ENCODE measurements at places on chromosomes 4 and X.

DNA sequence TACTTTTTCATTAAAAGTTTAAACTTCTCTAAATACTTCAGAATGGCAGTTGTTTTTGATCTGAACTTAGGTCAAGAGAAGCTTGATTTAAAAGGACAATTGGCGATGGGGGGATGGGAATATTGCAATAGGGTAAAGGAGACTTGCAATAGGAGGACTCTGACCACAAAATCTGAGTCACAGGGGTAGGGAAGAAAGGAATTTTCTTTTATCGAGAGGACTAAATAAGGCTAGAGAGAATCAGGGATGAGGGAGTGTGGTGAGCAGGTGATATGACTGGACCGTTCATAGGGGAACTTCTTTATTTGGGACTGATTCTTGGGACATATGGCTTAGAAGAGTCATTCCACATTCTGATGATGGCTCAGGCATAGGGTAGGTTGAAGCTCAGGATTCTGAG, 1260.2 kb downstream of the ADGRL3 start:
- no peaks in the 10 kb centered on the region for H3K4me1 ChIP-seq
- no peak for DNase-seq
- no peak overlapping the region for H3K4me3 ChIP-seq
- H3K27me3 ChIP-seq, result no peaks in the 10 kb centered on the region

DNA sequence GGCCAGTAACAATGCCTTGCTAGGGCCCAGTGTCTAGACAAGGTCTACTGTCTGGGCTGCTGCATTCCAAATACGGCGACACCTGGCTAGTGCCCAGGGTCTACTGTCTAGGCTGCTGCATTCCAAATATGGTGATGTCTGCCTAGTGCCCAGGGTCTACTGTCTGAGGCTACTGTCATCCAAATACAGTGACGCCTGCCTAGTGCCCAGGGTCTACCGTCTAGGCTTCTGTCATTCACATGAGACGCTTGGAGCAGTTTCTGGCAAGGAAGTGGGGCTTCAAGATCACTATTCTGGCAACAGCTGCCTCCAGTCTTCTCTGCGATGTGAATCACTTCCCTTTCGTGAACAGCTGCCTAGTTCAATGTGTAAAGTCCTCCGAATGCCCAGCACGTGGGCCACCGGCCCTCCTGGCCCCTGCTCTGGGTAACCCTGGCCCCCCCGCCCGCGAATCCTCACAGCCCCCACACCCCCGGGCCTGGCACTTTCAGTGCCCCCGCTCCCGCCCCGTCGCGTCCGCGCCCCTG, 12.7 kb downstream of the ACOX3 start:
- H3K4me3 ChIP-seq, result peak overlapping the region; percentile 99
- peaks cover 32% of the 10 kb centered on the region for H3K4me1 ChIP-seq
- H3K27me3 ChIP-seq, result no peaks in the 10 kb centered on the region

- no peaks in the 10 kb centered on the region for H3K27me3 ChIP-seq
- H3K27ac ChIP-seq, result peak overlapping the region; percentile 59
- H3K4me3 ChIP-seq, result peak overlapping the region; percentile 26
- no peaks in the 10 kb centered on the region for H3K36me3 ChIP-seq
Measured at GRCh38 chr4:137267024-137267423, 265.3 kb downstream of the PCDH18 start.

DNA sequence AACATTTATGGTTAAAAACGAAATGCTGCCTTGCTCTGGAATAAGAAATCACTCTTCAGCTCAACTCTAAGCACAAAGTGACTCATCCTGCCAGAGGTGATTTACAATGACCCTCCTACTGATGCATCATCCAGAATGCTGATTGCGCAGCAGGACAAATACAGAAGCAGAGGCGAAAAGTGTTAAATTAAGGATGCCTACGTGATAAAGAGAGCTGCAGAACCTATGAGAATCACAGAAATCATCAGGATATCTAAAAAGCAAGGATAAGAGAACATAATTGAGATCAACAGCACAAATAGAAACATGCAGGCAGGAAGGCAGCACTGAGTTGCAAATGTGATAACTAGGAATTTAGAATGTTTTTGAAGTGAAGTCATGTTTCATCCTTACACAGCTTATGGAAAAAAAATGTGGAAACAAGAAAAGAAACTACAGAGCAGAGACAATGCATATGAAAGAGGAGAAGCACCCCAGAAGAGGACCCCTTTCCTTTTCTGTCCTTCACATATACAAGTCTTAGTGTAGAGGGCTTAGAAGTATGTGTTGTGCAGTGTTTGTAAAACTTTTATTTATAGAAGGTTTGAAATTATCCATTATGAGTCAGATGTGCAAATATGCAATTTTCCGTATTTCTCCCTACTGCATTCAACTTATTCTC, 188.4 kb downstream of the SLC7A11 start:
- no peaks in the 10 kb centered on the region for H3K36me3 ChIP-seq
- H3K27me3 ChIP-seq, result no peaks in the 10 kb centered on the region
- peaks cover 18% of the 10 kb centered on the region for H3K4me1 ChIP-seq
- peak; percentile 13 for DNase-seq
- peak overlapping the region; percentile 31 for H3K4me3 ChIP-seq

- no peaks in the 10 kb centered on the region for H3K36me3 ChIP-seq
- no peak overlapping the region for H3K4me3 ChIP-seq
- no peak overlapping the region for H3K27ac ChIP-seq
- no peak for DNase-seq
- H3K4me1 ChIP-seq, result no peaks in the 10 kb centered on the region
Measured at GRCh38 chr4:56261027-56261426, 126.3 kb downstream of the AASDH start.

DNA sequence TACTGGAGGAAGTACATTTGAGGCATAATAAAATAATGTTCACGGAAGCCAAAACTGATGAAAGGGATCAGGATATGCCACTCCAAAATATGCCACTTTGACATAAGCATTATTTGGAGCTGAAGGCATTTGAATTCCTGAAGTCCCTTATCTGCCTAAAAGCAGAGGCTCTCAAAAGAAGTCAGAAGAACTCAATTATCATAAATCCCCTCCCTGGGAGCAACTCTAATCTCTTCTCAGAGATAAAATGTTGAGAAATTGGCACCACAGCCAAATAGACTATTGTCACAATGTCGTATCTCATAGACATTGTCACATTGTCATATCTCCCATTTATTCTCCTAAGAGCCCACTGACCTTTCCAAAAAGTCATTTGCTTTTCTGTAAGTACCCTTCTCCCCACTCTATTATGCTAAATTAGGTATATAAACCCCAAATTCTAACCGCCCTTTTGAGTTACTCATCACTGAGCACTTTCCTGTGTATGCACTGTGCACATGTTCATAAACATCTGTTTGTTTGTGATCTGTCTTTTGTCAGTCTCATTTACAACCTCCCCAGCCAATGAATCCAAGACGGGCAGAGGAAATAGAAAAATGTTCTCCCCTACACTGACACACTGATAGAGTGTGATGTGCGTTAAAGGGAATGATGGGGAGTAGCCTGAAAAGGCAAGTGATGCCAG, 78.5 kb upstream of the NAF1 start:
- no peak overlapping the region for H3K4me3 ChIP-seq
- H3K4me1 ChIP-seq, result no peaks in the 10 kb centered on the region
- H3K27ac ChIP-seq, result no peak overlapping the region
- no peak for DNase-seq

DNA sequence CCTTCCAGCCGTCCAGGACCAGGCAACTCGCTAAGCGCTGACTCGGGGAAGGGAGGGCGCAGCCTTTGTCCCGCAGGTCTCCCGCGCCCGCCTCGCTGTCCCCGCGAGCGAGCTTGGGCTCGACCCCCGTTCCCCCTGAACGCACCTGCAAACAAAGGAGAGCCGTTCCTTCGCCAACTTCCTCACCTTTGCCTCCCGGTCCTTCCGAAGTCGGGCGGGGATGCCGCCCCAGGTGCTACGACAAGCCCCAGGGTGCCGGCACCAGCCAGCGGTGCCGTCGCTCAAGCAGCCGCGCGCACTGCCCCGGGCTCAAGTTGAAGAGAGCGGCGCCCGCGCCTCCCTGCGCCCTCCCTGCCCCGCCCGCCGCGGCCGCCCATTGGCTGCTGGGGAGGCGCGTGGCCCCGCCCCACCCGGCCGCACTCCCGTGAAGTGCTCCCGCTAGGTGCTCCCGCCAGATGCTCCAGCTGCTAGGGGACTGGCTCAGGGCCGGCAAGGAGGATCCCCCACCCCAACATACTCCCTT, 107.1 kb downstream of the NSUN7 start:
- peak overlapping the region; percentile 7 for H3K27ac ChIP-seq
- no peak for DNase-seq
- H3K4me1 ChIP-seq, result no peaks in the 10 kb centered on the region
- H3K36me3 ChIP-seq, result no peaks in the 10 kb centered on the region
- H3K4me3 ChIP-seq, result peak overlapping the region; percentile 75

- peak overlapping the region; percentile 12 for H3K4me3 ChIP-seq
- H3K4me1 ChIP-seq, result peaks cover 13% of the 10 kb centered on the region
- H3K36me3 ChIP-seq, result no peaks in the 10 kb centered on the region
Measured at GRCh38 chr4:14028862-14029261, 401.3 kb upstream of the BOD1L1 start.

DNA sequence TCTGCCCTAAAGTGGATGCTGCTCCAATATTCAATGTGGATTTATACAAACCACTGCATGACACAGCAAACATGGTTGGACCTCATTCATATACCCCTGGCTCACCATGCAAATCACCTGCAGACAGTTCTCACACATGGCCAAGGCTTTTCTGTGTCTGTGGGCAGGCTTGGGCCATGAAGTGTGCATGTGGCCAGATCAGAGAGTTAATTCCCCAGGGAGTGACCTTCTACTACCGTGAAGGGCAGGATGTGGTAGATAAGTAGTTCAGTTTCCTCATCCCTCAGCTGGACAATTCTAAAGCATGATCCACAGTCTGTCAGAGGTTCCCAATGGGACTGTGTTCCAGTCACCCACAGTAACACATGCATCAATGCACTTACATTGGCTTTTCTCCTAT, 24.6 kb upstream of the BCLAF3 start:
- H3K27ac ChIP-seq, result no peak overlapping the region
- no peaks in the 10 kb centered on the region for H3K27me3 ChIP-seq
- DNase-seq, result no peak

DNA sequence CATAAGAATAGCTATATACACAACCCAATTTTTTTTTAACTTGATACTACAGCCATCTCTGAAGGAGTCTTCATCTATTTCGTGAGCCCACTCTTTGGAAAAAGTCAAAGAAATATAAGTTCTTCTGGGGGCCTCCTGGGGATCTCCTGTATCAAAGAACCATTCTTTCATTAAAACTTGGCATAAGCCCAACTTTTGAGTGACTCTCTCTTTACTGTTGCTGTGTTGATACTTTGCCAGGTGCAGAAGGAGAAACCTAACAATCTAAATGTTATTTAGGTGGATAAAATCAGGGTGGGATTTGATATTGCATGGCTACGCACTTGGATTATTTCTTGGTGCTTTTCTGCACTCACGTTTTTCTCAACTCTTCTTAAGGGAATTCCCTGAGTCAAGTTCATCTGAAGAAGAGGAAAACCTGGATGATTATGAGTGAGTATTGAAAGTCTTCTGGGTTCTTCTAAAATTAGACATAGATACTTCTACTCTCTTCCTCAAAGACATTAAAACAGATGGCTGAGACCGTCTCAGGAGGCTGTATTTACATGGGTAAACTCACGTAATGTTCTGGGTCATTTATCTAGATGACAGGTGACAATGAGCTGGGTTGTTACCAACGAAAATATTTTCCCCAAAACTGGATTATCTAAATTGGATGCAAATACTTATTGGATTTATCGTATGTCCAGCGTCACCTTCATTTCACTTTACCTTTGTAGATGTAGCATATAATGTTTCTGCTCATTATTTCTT, 25.2 kb downstream of the BMX start:
- no peaks in the 10 kb centered on the region for H3K27me3 ChIP-seq
- no peak overlapping the region for H3K27ac ChIP-seq
- DNase-seq, result no peak
- no peaks in the 10 kb centered on the region for H3K36me3 ChIP-seq

DNA sequence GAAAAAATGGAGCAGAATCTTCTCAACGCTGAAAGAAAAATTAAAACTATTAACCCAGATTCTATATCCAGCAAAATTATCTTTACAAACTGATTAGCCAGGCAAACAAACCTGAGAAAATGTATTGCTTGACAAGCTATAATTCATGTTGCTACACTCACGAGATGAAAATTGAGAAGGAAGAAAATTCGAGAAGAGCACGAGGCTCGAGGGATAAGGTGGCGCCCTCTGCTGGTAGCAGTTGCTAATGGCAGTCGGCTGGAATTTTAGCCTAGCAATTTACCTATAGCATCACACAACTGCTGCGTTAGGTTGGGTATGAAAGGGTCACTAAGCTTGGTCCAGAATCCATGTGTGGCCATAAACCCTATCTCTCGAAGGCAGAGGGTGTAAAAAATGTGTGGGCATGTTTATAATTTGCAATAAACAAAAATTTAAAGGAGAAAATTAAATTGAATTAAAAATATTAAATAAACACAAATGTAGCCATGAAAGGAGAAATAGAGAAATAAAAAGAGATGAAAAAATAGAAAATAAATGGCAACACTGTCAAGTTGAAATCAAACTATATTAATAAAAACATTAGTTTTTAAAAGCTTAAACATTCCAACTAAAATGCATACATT, 126.6 kb downstream of the PPP4R3C start:
- H3K4me1 ChIP-seq, result no peaks in the 10 kb centered on the region
- no peak overlapping the region for H3K4me3 ChIP-seq
- H3K27ac ChIP-seq, result no peak overlapping the region
- no peak for DNase-seq
- H3K27me3 ChIP-seq, result no peaks in the 10 kb centered on the region

DNA sequence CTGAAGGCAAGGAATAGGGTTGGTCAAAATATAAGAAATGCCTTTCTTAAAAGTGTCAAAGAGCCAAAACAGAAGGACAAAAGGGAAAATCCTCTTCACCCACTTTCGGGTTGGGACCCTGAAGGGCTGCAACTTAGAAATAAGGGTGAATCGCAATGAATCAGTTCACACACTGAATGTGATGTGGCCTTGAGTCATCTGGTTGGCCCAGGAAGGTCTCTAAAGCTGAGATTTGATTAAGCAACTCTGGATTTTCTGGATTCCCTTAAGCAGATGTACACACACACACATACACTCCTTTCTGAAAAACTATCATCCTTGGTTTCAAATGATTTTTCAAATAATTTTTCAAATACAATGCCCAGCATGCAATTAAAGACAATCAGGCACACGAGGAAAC, 13.1 kb downstream of the TAB3 start:
- no peaks in the 10 kb centered on the region for H3K27me3 ChIP-seq
- H3K27ac ChIP-seq, result no peak overlapping the region
- no peaks in the 10 kb centered on the region for H3K36me3 ChIP-seq
- H3K4me1 ChIP-seq, result no peaks in the 10 kb centered on the region
- DNase-seq, result no peak
- no peak overlapping the region for H3K4me3 ChIP-seq

DNA sequence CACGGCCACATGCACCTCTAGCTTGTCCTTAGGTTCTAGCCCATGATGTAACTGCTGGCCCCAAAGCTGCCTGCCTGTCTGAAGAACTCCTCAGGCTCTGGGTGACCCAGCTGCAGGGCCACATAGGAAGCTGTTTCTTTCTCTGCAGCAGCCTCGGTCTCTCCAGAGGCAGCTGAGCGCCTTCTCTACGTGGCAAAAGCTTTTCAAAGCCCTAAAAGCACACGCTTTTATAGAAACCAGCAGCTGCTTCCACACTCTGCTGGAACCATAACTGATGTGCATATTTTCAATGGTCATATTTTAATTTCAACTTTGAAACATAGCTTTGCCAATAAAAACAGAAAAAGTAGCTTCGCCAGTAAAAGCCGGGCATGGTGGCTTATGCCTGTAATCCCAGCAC, 37.4 kb downstream of the FAM53A start:
- no peak overlapping the region for H3K27ac ChIP-seq
- H3K36me3 ChIP-seq, result no peaks in the 10 kb centered on the region
- H3K4me3 ChIP-seq, result no peak overlapping the region
- H3K27me3 ChIP-seq, result no peaks in the 10 kb centered on the region
